Left ventricle myocardium superior (tissue), 1 donor: ENCODE measurements at places on chromosomes 7 and 10. TPM values are rescaled to one million over a fixed set of nuclear protein-coding genes. Genes with fewer than 3 reads are reported as not detected.

PAX2 gene
- not detected for total RNA-seq

ANKRD61 gene
- 0.20 TPM for total RNA-seq

SFTPA1 gene
- 0.17 TPM for total RNA-seq

- no peak for DNase-seq
Observed at GRCh38 chr10:87651801-87652200, 7.9 kb upstream of the PAPSS2 start.

- no peak for DNase-seq
Observed at GRCh38 chr7:136399385-136399784, 422.2 kb upstream of the MTPN start.
